ENCODE measurements at places on chromosomes 13 and 19.

DNA sequence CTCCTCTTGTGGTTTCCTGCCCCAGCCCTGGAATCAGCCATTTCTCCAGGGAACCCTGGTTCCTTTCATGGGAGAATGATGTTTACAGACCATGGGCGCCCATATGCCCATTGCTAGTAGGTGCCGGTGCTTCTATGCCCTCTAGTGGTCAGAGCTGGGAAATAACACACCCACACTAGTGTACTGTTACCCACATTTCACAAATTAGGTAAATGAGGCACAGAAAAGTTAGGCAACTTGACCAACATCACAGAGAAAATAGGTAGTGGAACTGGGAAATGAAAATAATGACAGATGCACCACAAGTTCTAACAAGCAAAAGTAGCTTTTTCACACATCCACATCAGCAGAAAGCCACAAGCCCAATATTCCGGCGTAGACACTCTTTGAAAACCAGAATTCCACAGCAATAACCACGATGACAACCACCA is 1.3 kb upstream of the CEACAM3 start:
- DNase-seq, result peak; percentile 39

- no peak for DNase-seq
Observed at GRCh38 chr13:75986818-75987217, 350.7 kb downstream of the LMO7 start.

GRCh38 chr19:33691736-33692135 is 70.0 kb downstream of the CHST8 start:
- no peak for DNase-seq

GRCh38 chr13:79663435-79663834 is 182.5 kb downstream of the NDFIP2 start:
- DNase-seq, result no peak

DNA sequence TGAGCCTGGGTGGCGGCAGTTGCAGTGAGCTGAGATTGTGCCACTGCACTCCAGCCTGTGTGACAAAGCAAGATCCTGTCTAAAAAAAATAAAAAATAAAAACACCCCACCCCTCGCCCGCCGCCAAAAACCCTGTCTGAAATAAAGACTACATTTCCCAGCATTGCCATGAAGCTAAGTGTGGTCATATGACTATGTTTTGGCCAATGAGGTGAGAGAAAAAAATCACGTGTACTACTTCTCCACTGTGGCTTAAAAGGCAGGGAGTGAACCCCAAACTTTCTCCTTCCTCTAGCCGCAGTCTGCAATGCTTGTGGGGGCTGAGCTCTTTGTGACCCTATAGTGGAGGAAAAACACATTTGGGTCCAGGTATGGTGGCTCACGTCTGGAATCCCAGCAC is 54.9 kb downstream of the COLGALT1 start:
- DNase-seq, result no peak

DNA sequence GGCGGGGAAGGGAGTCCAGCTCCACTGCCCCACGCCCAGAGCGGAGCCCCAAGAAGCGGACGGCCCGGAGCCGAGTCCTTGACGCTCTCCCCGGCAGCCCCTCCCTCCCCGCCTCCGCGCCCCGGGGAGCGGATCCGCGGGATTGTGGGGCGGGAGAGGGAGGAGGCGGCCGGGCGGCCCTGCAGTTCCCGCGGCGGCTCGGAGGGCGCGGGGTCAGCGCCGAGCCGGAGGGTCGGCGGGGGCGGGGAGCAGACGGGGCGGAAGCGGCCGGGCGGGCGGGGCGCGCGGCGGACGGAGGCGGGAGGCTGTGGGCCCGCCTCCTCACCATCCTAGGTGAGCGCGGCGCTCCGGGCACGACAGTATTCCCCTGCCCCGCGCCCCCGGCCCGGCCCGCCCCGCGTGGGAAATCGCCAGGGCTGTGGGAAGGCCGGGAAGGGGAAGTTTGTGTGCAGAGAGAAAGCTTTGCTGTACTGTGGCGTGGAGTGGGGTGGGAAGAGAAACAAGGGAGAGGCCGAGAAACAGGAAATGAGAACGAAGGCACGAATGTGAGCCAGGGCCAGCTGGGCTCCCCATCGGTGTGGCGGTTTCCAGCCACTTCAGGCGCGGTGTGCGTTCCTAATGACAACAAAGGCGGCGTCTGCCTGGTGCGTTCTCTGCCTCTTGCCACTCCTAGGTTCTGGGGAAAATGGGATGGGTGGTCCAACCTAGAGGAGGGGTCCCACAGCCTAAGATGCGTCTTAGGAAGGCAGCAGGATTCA is 1.3 kb upstream of the KLF12 start:
- peak; percentile 43 for DNase-seq

DNA sequence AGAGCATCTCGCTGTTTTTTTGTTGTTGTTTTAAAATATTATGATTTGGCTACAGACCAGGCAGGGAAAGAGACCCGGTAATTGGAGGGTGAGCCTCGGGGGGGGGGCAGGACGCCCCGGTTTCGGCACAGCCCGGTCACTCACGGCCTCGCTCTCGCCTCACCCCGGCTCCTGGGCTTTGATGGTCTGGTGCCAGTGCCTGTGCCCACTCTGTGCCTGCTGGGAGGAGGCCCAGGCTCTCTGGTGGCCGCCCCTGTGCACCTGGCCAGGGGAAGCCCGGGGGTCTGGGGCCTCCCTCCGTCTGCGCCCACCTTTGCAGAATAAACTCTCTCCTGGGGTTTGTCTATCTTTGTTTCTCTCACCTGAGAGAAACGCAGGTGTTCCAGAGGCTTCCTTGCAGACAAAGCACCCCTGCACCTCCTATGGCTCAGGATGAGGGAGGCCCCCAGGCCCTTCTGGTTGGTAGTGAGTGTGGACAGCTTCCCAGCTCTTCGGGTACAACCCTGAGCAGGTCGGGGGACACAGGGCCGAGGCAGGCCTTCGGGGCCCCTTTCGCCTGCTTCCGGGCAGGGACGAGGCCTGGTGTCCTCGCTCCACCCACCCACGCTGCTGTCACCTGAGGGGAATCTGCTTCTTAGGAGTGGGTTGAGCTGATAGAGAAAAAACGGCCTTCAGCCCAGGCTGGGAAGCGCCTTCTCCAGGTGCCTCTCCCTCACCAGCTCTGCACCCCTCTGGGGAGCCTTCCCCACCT is 183.3 kb downstream of the KDM4B start:
- no peak for DNase-seq

- no peak for DNase-seq
Observed at GRCh38 chr13:37791699-37792098, 77.9 kb downstream of the TRPC4 start.

DNA sequence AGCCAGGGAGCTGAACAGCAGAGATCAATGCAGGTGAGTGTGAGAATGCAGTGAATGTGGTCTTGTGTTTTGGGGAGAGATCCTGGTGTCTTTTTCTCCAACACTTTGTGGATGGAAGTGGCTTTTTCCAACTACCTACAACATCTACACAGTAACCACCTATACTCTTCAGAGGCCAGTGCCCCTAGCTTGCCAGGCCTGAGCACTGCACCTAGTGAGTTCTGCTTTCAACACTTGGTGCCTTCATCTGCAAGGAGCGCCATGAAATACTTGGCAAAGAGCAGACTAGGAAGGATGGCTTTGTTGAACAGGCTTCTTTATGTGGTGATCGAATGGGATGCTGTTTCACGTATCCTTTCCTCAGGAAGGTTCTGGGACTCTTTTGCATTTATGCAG is 21.3 kb upstream of the HMGB1 start:
- DNase-seq, result no peak

DNA sequence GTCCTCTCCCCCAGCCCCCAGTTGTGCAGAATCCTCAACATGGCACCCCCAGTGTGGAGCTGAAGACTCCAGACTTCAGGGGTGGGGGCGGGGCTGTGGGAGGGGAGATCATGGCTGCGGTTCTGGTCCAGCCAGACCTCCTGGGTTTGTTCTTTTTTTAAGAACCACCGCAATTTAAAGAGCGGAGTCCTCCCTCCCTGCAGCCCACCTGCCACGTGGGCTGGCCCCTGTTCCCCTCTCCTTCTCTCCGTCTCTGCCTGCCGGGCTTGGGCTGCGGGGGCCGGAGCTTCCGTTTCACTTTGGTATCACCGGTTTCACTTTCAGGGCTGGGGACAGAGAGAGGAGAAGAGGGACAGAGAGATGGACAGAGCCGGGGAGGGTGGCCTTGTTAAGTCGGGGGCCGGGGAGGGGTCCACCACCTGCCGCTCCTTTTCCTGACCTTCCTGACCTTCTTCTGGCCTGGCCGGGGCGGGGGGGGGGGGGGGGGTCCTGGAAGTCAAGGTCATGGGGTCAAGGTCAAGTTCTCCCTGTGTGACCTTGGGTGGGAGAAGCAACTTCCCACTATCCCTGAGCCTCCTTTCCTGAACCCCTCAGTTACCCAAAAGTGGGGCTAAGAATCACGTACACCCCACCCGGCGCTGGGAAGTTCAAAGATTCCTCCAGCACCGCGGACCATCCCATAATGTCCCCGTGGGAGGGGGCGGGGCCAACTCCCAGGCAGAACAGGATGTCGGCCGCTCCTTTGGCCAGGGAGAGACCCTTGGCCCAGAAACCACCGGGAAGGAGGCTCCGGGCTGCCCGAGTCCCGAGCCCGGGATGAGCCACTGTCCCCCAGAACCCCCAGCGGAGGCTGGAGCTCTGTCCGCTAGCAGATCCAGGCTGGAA is 11.3 kb upstream of the ZBTB7A start:
- DNase-seq, result no peak
